ENCODE measurements at places on chromosomes 6 and 20.

- no peak for DNase-seq
These were observed 1.2 kb downstream of the CHMP4B start for GRCh38 chr20:33812152-33812849.

DNA sequence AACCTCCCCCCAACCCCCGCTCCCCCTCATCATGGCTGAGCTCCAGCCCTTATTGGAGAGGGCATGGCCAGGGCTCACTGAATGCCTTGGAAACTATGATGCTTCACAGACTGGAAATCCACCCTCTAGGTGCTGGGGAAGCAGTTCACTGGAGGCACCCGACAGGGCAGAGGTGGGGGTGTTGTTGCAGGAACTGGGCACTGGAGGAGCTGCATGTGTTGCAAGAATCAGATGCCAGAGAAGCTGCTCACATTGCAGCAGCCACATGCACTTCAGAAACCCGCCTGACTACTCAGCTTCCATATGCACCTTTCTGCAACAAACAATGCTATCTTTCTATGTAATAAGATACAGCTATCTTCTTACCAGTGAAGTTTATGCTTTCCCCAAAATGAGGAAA is 7.9 kb upstream of the TBPL1 start:
- no peak for DNase-seq

DNA sequence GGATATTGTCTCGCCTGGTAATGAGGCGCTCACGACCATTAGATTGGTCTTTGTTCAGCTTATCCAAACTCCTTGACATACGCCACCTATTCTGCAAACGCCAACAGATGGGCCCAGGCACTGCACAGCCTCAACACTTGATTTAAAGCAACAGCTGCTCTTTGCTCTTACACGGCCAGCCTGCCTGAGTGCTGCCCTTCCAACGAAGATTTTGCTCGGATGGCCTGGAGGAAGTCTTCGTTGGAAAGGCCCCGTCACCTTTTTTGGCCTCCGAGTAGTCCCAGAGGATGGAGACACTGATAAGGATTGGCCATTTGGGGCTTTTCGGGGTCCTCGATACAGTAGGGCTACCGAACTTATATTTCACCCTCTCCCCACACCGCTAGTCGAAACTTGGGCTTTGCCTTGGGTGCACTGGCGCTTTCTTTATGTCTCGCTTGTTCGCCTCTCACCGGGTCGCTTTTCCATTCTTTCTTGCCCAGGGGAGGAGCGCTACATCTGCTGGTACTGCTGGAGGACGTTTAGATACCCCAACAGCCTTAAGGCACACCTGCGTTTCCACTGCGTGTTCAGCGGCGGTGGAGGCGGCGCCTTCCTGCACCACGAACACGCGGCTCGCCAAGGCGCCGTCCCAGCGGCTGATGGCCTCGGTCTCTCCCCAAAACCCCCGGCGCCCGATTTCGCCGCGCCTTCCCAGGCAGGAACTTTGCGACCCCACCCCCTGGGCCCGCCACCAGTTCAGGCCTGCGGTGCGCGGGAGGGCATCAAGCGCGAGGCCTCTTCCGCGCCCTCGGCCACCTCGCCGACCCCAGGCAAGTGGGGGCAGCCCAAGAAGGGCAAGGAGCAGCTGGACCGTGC is 6.1 kb downstream of the PRDM13 start:
- DNase-seq, result no peak

DNA sequence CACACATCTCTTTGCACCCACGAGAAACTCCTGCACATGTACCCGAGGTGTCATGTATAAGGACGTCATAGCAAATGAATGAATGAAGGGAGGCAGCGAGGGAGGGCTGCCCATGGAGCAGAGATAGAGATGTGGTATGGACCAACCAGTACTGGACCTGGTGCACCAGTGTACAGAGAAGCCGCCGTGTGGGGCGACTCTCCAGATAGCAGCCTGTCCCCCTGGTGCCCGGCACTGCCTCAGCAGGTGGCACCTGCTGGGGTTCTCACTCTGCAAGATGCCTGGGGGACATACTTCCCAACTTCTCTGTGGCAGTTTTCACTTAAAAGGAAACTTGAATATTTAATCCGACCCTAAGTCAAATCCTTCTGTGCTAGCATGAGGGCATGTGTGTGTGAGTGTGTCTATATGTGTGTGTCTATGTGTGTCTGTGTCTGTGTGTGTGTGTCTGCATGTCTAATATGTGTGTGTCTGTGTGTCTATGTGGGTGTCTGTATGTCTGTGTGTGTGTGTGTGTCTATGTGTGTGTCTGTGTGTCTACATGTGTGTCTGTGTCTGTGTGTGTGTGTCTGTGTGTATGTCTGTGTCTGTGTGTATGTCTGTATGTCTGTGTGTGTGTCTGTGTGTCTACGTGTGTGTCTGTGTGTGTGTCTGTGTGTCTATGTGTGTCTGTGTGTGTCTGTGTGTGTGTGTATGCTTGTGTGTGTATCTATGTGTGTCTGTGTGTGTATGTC is 132.0 kb downstream of the RNASET2 start:
- DNase-seq, result no peak

DNA sequence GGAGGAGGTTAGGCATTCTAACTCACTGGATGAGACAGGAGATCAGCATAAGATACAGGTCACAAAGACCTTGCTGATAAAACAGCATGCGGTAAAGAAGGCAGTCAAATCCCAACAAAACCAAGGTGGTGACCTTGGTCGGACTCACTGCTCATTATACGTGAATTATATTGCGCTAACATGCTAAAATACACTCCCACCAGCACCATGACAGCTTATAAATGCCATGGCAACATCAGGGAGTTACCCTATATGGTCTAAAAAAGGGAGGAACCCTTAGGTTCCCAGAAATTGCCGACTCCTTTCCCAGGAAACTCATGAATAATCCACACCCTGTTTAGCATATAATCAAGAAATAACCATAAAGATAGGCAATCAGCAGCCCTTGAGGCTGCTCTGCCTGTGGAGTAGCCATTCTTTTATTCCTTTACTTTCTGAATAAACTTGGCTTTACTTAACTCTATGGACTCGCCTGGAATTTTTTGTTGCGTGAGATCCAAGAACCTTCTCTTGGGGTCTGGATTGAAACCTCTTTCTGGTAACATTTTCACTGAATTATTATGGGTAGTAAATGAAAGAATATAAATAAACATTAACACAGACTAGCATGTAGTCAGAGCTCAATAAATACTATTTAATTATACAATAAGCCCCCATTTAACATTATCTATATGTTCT is 3.0 kb upstream of the LAMA4 start:
- DNase-seq, result no peak

- DNase-seq, result no peak
These were observed 23.7 kb upstream of the RSPO3 start for GRCh38 chr6:127094791-127095190.

GRCh38 chr20:47232518-47232917 is 124.0 kb downstream of the ZMYND8 start:
- DNase-seq, result no peak

- no peak for DNase-seq
These were observed 227.4 kb upstream of the PLN start for GRCh38 chr6:118320652-118321051.

GRCh38 chr6:167111597-167111996 is 11.3 kb upstream of the CCR6 start:
- no peak for DNase-seq

DNA sequence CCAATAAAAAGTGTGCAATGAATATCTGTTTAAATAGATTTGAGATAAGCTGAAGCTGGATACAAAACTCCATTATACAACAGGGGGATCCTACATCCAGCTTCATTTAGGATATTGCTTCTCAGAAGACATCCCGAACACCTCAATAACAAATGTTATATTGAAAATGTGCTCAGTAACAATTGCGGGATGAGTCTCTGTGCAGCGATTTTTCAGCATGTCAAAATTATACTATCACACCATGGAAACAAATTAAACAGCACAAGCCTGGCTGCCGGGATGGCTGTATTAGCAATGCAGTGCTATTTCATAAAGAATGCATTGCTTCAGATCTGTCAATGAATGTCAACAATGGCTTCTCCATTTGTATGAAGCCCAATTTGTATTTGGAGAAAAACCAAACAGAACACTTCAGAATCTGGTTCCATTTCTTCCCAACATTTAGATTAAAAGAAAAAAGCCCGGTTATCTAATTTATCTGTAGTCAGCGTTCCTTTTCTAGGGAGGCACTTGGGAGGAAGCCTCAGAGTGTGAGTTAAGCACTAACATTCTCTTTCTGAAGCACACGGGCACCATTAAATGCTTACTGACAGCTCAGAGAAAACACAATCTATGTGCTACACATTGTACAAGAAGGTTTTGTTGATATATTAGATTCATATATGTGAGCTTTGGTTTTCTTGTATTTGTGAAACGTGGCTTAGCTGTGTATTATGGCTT is 310.9 kb upstream of the AGPAT4 start:
- DNase-seq, result no peak

DNA sequence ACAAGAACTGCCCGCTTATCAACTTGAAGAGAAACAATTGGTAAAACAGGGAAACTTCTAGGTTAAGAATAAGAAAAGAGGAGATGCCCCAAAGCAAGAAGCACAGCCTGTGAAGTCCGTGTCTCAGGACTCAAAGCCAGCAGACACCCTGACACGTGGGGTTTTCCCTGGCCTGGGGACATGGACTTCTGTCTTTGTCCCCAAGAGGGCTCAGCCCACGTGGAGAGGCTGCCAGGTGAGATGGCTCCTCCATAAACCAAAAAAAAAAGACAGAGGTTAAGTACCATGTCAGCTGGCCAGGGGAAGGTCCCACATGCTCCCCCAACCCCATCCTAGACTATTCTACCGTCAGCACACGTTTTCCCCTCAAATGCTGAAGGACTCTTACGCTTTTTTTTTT is 9.9 kb downstream of the SERPINB6 start:
- DNase-seq, result no peak

DNA sequence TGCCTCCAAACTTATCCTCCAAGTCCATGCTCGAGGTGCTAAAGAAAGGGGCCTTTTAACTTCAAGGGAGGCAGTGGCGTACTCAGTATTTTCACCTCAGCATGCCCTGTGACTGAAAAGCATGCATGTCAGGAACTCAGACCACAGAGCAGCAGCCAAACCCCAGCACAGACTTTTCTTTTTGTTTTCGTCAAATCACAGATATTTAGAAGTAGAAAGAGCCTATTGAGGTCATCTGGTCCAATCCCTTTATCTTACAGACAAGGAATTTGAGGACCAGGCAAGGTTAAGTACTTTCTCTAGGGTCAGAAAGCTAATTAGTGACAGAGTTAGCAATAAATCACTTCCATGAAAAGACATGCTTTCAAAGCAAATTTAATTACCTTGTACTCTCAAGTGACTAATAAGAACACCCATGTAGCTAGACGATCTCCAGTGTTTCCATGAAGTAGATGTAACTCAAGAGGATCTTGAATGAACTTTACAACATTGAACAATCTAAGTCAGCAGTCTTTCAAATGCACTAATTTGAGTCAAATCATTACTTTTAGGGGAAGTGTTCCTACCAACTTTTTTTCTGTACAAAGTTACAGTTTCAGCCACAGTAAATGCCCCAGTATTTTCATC is 35.9 kb downstream of the MOXD1 start:
- DNase-seq, result no peak

- no peak for DNase-seq
These were observed 1.8 kb upstream of the ZNF184 start for GRCh38 chr6:27474672-27475071.

GRCh38 chr6:150465610-150466009 is 96.8 kb downstream of the IYD start:
- no peak for DNase-seq
